ENCODE measurements at places on chromosomes 12 and 14. TPM values are rescaled to one million over a fixed set of nuclear protein-coding genes. Genes with fewer than 3 reads are reported as not detected.

RASSF9 gene
- total RNA-seq = 7.7 TPM

CD27 gene
- not detected for total RNA-seq

MYH7 gene
- total RNA-seq = not detected

MYO1A gene
- not detected for total RNA-seq

ARG2 gene
- total RNA-seq = 61.5 TPM

MMP17 gene
- total RNA-seq = 14.0 TPM

DICER1 gene
- 38.3 TPM for total RNA-seq

NXPH4 gene
- 0.51 TPM for total RNA-seq
